ENCODE measurements at places on chromosomes 7 and 10.

- DNase-seq: no peak
Measured at GRCh38 chr7:40827222-40828085, 692.6 kb downstream of the SUGCT start.

GRCh38 chr10:110069502-110069982 is 61.8 kb downstream of the ADD3 start:
- DNase-seq: no peak

GRCh38 chr7:73427902-73428787 is 5.4 kb upstream of the FZD9 start:
- DNase-seq: no peak

GRCh38 chr7:145143685-145144084 is 307.8 kb upstream of the TPK1 start:
- DNase-seq: no peak

DNA sequence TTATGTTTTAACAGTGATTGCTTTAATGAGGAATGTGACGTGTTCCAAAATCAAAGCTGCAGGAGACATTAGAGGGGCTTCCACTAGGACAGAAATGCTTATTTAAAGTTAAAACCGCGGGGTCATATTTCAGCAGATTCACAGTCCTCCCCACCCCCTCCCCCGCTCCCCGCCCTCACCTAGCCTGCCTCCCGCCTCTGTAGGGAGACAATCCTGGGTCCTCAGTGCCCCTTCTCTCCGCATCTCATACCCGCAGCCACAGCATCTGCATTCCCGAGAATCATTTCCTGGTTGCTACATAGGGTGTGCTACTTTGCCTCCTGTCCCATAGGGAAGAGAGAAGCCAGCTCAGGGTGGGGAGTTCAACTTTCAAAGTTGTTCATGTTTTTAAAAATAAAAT is 3.1 kb upstream of the DRGX start:
- DNase-seq: no peak

DNA sequence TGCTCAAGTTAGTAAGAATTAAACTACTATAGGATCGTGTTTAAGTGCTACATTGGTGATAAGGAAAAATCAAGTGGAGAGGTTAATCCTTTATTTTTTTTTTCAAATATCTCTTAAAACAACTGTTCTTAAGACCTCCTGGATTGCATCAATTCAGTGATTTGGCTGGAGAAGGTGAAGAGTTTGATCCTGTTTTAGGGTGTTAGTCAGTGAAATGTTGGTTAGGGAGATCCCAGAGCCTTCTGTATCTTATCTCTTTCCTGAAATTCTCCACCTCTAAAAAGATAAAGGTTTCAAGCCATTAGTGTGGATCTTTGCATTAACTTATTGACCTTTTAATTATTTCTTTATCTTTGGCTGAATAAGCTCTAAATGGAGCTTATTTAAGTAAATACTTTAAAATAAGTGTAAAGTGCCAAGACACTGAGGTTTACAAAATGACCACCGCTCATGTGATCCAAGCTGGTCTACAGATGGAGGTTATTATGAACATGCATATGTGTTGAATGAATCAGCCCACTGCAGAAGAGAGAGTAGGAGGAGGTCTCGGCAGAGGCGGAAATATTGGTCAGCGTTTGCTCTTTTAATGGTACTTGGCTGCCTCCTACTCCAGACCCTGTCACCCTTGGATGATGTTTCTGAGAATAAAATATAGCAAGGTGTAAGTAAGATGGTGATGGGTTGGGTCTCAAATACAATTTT is 51.8 kb upstream of the BMPER start:
- no peak for DNase-seq

GRCh38 chr10:110460111-110460809 is 37.4 kb upstream of the DUSP5 start:
- DNase-seq: no peak

- DNase-seq: no peak
Measured at GRCh38 chr7:115980159-115980558, 50.4 kb downstream of the TFEC start.
